ENCODE measurements at places on chromosomes 7 and 10.

GRCh38 chr7:42671627-42672026 is 240.2 kb downstream of the C7orf25 start:
- no peak for DNase-seq

DNA sequence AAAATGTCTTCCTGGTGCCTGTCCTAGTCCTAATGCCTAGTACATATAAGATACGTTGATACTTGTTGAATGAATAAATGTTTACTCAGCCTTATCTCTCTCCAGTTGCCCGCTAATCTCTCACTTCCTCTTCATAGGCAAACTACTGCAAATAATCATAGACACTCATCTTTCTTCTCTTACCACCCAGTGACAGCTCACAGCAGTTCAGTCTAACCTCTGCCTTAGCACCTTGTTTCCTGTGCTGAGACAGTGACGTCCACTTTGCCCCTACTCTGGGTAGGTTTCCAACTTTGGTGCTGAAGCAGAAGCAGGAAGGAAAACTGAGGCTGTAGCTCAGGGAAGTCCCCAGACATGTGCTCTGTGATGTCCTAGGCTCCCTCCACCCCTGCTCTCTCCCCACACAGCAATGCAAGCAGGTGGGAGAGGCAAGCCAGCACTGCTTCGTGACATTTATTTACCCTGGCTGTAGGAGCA is 45.5 kb upstream of the RHOBTB1 start:
- no peak for DNase-seq

DNA sequence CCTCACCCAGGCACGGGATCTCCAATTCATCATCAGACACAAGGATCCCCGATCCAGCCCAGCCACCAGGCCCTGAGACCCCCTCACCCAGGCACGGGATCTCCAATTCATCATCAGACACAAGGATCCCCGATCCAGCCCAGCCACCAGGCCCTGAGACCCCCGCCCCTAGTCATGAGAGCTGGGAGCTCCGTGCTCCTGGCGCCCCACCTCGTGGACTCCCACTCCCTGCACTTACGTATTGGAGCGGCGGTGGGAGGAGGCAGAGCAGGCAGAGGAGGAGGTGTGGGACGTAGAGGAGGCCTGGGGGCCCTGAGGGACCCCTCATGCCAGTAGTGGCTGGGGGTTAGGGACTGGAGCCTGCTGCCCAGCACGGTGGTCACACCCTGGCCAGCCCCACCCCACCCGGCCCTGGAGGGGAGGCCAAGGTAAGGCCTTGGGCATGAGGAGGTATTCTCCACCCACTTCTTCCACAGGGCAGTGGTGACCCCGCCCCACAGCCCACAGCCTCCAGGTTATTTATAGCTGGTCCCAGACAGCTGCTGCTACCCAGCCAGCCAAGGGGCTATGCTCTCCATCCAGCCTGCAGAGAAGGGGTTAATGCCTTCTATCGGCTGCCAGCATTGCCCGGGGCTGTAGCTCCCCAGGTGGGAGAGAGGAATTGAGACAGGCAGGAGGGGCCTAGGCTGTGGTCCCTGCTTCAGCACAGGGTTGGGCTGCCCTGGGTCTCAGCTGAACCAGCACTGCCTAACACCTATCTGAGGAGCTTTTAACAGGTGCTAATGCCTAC is 17.6 kb upstream of the CRHR2 start:
- no peak for DNase-seq

DNA sequence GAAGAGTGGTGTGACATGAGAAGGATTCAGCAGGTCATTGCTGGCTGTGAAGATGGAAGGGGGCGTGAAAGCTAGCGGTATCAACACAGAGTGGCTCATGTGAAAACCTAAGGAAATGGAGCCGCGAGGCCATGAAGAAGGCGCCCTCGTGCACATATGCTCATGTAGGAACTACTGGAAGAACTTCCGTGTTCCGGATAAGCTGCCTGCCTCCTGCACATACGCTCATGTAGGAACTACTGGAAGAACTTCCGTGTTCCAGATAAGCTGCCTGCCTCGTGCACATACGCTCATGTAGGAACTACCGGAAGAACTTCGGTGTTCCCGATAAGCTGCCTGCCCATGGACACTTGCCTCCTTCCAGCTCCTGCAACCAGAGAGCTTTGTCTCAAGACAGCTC is 179.1 kb downstream of the SDK1 start:
- no peak for DNase-seq

GRCh38 chr10:123398180-123398591 is 244.0 kb downstream of the BUB3 start:
- DNase-seq = peak; percentile 99

Measured in GM12864 (cell line).